Progenitor cell of endocrine pancreas (in vitro differentiated cells): ENCODE measurements at places on chromosomes 5 and 9. TPM values are rescaled to one million over a fixed set of nuclear protein-coding genes. Genes with fewer than 3 reads are reported as not detected.

Gene SPINK13
- total RNA-seq, result not detected in 2 replicates

Gene ALDH1B1
- 31.9 and 32.1 TPM in 2 replicates for total RNA-seq

Gene ARHGAP26
- 21.3 and 24.5 TPM in 2 replicates for total RNA-seq

Gene KIF27
- 22.5 and 24.6 TPM in 2 replicates for total RNA-seq

Gene PCDHGA6
- total RNA-seq, result 0.60 and 0.80 TPM in 2 replicates

Gene GPX3
- 28.2 and 34.1 TPM in 2 replicates for total RNA-seq

Gene CORO2A
- total RNA-seq, result 6.0 and 7.0 TPM in 2 replicates

Gene IL13
- not detected in 2 replicates for total RNA-seq

Gene MARCOL
- total RNA-seq, result not detected in 2 replicates

Gene NME5
- total RNA-seq, result 9.9 and 11.0 TPM in 2 replicates

Gene ADRB2
- total RNA-seq, result 0.12 and 0.22 TPM in 2 replicates

Gene PCDHB5
- 29.4 and 32.4 TPM in 2 replicates for total RNA-seq

Gene DEPDC1B
- 37.0 and 38.5 TPM in 2 replicates for total RNA-seq

DNA sequence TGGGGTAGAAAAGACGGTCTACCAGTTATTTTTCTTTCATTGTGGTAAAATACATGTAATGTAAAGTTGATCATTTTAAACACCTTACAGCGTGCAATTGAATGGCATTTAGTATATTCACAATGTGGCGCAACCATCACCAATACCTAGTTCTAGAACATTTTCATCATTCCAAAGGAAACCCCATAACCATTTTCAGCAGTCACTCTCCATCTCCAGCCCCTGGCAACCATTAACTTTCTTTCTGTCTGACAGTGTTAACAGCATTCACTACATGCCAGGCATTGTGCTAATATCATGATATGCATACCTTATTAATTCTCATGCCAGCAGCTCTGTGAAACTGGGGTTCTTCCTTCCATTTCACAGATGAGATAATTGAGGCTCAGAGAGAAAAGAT lies 32.0 kb downstream of the PTGS1 start:
- no peaks in the 10 kb centered on the region for H3K4me1 ChIP-seq
- no peak overlapping the region for H3K4me3 ChIP-seq
- H3K27ac ChIP-seq, result no peak overlapping the region
- peaks cover 21% of the 10 kb centered on the region for H3K27me3 ChIP-seq

DNA sequence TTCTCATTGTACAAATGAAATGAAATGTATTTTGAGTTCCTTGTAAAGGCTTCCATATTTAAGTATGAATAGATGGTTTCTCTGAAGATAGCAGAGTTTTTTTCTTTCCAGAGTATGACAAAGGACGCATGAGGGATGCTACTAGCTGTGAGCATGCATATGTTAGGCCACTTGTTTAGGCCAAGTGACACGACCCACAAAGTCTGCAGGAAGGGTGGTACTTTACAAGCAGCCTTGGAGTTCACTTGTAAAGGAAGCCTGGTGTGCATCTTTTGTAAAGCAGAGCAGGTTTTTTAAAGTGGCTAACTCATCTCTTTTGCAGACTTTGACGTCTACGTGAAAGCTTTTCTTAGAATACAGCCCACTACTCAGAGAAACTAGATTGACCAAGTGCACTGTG lies 300.4 kb upstream of the RFX3 start:
- H3K27ac ChIP-seq, result no peak overlapping the region
- H3K4me1 ChIP-seq, result peaks cover 11% of the 10 kb centered on the region
- peaks cover 30% of the 10 kb centered on the region for H3K36me3 ChIP-seq
- H3K4me3 ChIP-seq, result no peak overlapping the region
- DNase-seq, result no peak

DNA sequence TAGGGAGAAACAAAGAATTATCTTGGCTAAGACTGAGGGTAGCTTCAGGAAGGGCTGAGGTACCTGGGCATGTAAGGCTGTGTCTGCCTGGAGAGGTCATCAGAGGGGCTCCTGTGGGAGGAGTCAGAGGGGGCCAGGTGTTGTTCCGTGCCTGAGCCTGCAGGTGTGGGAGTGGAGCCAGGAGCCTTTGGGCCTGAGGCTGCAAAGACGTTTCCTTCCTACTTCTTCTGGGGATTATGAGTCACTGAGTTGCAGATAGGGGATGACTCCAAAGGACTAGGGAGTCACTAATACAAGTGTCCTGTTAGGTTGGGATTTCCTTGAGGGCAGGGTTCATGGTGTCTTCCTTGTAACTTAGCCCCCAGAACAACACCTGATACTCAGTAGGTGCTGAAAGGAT lies 391.1 kb downstream of the ARHGEF28 start:
- H3K4me3 ChIP-seq, result no peak overlapping the region
- H3K27me3 ChIP-seq, result peaks cover 10% of the 10 kb centered on the region
- H3K4me1 ChIP-seq, result peaks cover 2% of the 10 kb centered on the region
- DNase-seq, result no peak
- H3K27ac ChIP-seq, result no peak overlapping the region

GRCh38 chr5:129459777-129460671 lies at the start of gene ADAMTS19:
Gene ADAMTS19 (plus strand): TSS chr5:129460298. CDS start chr5:129460392, 94 bp downstream.
- no peaks in the 10 kb centered on the region for H3K27me3 ChIP-seq
- H3K4me1 ChIP-seq, result peaks cover 43% of the 10 kb centered on the region
- no peaks in the 10 kb centered on the region for H3K36me3 ChIP-seq

GRCh38 chr5:39314591-39314990 lies 49.7 kb downstream of the C9 start:
- DNase-seq, result no peak
- H3K4me1 ChIP-seq, result no peaks in the 10 kb centered on the region
- no peaks in the 10 kb centered on the region for H3K36me3 ChIP-seq
- H3K27ac ChIP-seq, result no peak overlapping the region

GRCh38 chr9:80242022-80242421 lies 670.3 kb downstream of the TLE4 start:
- peaks cover 2% of the 10 kb centered on the region for H3K4me1 ChIP-seq
- no peak overlapping the region for H3K4me3 ChIP-seq
- H3K27me3 ChIP-seq, result no peaks in the 10 kb centered on the region
- H3K36me3 ChIP-seq, result no peaks in the 10 kb centered on the region

GRCh38 chr5:90399251-90399650 lies 10.3 kb downstream of the CETN3 start:
- peaks cover 10% of the 10 kb centered on the region for H3K36me3 ChIP-seq
- no peaks in the 10 kb centered on the region for H3K27me3 ChIP-seq
- peaks cover 9% of the 10 kb centered on the region for H3K4me1 ChIP-seq
- no peak overlapping the region for H3K27ac ChIP-seq
- no peak overlapping the region for H3K4me3 ChIP-seq

DNA sequence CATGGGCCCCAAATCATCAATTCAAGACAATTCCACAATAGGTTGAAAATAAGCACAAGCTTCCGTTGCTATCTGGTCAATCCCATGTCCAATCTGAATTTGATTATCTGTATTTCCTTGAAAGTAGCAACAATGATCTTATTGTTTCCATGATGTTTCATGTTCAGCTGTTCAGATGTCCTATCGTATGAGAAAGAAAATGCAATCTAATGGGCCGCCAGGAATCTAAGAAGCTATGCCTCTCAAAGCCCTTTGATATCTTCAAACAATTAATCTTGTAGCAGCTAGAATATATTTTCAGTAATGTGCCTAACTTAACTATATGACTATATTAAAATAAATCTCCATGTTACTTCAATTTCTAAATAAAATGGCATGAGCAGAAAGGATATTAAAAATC lies 32.1 kb upstream of the ALDOB start:
- no peak overlapping the region for H3K4me3 ChIP-seq
- peaks cover 8% of the 10 kb centered on the region for H3K4me1 ChIP-seq
- H3K36me3 ChIP-seq, result peaks cover 4% of the 10 kb centered on the region
- no peaks in the 10 kb centered on the region for H3K27me3 ChIP-seq
- no peak for DNase-seq
- no peak overlapping the region for H3K27ac ChIP-seq

- H3K4me3 ChIP-seq, result no peak overlapping the region
- H3K27ac ChIP-seq, result no peak overlapping the region
- H3K4me1 ChIP-seq, result peaks cover 36% of the 10 kb centered on the region
- DNase-seq, result no peak
- no peaks in the 10 kb centered on the region for H3K27me3 ChIP-seq
These were observed 72.8 kb downstream of the NR6A1 start for GRCh38 chr9:124698265-124698664.

DNA sequence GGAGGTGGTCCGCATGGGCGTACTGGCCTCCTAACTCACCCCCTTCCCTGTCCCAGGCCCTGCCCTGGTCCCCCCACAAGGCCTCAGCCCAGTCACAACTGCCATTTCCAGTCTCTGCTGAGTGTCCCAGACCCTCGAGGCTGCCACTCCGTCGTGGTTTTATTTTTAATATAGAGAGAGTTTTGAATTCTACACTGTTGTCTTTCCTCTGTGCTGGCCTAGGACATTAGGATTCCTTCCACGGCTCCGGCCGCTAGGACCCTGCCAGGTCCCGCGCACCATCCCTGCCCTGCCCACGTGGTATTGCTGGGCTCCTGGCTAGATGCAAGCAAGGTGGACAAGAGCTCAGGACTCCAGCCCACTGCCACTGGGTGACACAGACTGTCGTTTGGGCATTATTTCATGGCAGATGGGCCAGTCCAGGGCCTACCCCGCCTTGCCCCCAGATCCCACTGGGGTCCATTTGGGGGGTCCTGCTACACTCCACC lies 53.3 kb downstream of the SAR1B start:
- H3K4me3 ChIP-seq, result no peak overlapping the region
- no peak for DNase-seq
- no peak overlapping the region for H3K27ac ChIP-seq
- H3K4me1 ChIP-seq, result no peaks in the 10 kb centered on the region

DNA sequence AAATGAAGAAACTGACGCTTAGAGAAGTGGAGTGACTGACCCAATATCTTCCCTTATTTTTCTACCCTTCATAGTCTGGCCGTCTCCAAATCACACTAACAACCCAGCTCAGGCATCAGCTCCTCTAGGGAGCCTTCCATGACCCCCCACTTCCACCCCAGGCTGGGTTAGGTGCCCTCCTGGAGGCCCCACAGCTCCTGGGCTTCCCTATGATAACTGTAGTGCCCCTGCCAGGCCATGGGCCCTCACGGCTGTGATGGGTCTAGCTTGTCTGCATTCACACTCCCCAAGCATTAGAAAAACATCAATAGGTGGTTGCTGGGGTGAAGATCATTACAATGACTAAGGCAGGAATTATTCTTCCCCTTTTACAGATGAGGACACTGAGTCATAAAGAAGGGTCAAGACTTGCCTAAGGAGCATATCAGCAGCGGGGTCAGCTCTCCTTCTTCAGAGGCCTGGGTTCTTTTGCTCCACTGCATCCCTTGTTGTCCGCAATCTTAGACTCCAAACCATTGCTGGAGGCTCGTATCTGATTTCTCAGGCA lies 7.3 kb downstream of the CORO2A start:
- no peaks in the 10 kb centered on the region for H3K27me3 ChIP-seq
- DNase-seq, result no peak

- no peak for DNase-seq
- no peak overlapping the region for H3K4me3 ChIP-seq
- peaks cover 1% of the 10 kb centered on the region for H3K4me1 ChIP-seq
These were observed 36.0 kb downstream of the BNIP1 start for GRCh38 chr5:173180331-173180730.

DNA sequence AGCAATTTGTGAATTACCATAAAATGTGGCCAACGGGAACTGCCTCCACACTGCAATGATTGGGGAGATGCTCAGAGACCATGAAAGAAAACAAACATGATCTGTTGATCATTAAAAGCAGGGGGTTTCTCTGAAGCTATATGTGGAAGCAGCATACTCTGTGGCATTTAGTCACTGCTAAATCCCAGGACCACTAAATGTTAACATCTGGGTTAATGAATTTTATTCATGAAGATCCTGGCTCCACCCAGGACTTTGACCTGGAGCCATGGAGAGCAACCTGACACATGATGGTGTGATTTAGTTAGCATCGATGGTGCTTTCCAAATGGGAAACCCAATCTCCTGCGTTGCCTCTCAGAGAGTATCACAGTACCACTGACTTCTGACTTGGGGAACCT lies 497.8 kb downstream of the AGTPBP1 start:
- H3K4me1 ChIP-seq, result peaks cover 20% of the 10 kb centered on the region
- H3K36me3 ChIP-seq, result no peaks in the 10 kb centered on the region
- no peaks in the 10 kb centered on the region for H3K27me3 ChIP-seq

- no peaks in the 10 kb centered on the region for H3K36me3 ChIP-seq
- no peaks in the 10 kb centered on the region for H3K27me3 ChIP-seq
- H3K4me3 ChIP-seq, result no peak overlapping the region
- DNase-seq, result no peak
- H3K4me1 ChIP-seq, result peaks cover 9% of the 10 kb centered on the region
- no peak overlapping the region for H3K27ac ChIP-seq
These were observed 22.6 kb downstream of the CDH9 start for GRCh38 chr5:27015758-27016157.

DNA sequence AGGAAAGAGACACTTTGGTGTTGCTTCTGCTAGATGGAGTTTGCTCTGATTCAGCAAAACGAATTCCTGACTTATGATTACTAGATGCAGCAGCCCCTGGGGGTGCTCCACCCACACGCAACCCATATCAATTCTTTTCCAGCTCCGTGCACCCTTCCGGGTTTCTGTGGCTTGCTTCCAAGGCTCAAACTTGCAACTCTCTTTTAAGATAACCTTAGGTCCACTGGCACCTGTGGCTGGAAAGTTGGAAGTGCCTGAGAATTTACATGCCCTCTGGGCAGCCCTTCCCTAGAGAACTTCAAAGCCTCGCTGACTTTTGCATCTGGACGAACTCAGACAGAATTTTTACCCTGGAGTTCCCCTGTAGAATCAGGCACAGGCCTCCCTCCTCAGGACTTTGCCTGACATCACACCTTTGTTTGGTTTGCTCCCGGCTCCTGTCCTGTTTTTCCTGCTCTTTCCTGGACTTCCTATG lies 224.9 kb downstream of the SNX18 start:
- no peak overlapping the region for H3K27ac ChIP-seq
- H3K27me3 ChIP-seq, result peaks cover 18% of the 10 kb centered on the region
- H3K4me3 ChIP-seq, result no peak overlapping the region
- H3K36me3 ChIP-seq, result no peaks in the 10 kb centered on the region
- no peak for DNase-seq

- peaks cover 43% of the 10 kb centered on the region for H3K4me1 ChIP-seq
- no peak for DNase-seq
- H3K36me3 ChIP-seq, result peaks cover 3% of the 10 kb centered on the region
- no peaks in the 10 kb centered on the region for H3K27me3 ChIP-seq
- peak overlapping the region; percentile 97 for H3K27ac ChIP-seq
These were observed 18.9 kb downstream of the SLC22A5 start for GRCh38 chr5:132388244-132389050.

DNA sequence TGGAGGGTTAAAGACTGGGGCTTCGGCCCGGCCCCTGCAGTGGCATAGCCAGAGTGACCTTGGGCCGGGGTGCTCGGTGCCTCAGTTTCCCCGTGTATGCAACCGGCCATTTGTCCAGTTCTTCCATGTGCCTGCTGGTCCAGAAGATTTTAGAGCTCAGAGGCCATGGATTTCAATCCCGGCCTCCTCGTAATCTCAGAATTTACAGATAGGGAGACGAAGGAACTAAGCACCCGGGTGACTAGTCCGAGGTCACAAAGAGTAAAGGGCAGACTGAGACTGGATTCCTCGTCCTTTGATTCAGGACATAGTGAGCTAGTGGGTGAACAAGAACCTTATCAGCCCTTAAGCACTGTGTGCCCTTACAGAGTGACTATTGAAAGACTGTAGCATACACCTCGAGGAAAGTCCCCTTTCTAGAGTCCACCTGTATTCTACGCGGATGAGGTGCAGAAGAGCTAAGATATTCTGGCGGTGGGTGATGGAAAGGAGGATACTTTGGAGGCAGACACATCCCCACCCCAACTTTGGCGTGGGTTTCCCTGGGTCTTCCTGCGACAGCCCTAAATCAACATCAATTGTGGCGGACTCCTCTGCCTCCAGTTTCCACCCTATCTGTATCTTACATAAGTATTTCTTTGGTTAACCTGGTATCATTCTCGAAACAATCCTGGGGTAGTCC lies 597 bp downstream of the SLC31A1 start:
- H3K4me1 ChIP-seq, result peaks cover 34% of the 10 kb centered on the region
- peak overlapping the region; percentile 95 for H3K27ac ChIP-seq
- no peaks in the 10 kb centered on the region for H3K36me3 ChIP-seq
- DNase-seq, result no peak
- no peaks in the 10 kb centered on the region for H3K27me3 ChIP-seq
- peak overlapping the region; percentile 89 for H3K4me3 ChIP-seq
